ENCODE measurements at places on chromosomes 11 and 22.

GRCh38 chr22:31091106-31091975 lies 10.2 kb downstream of the SMTN start:
- DNase-seq = no peak

DNA sequence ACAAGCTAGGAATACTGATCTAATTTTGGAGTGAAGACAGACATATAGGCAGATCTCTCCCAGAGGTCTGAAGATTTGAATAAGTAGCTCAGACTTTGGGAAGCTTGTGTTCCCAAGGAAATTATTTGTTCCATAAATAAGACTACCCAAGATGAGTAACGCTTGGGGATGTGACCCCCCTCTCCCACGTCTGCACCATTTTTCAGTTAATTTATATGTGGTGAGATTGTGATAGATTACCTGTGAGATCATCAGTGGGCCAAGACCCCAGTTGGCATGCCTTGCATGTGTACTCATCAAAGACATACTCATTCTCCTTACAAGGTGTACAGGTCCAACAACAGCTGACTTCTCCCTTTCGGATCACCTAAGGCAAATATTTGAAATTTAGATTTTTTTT lies 252.8 kb upstream of the CTSC start:
- no peak for DNase-seq

DNA sequence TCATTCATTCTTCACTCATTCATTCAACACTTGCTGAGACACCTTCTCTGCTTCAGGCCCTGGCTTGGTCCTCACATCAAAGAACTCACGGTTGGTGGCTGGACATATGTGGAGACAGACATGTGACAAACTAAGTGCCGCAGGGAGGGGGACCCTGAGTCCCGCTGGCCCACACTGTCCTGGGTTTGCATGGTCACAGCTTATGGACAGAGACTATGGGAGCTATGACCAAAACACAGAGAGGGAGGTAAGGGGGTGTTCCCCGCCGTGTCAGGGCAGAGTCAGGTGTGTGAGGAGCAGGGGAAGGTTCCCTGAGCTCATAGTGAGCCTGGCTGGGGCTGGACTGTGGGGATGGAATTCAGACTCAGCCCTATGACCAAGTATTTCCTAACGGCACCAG lies 123.1 kb downstream of the MPPED1 start:
- DNase-seq = no peak

GRCh38 chr22:44449061-44449682 lies 48.9 kb downstream of the RTL6 start:
- DNase-seq = no peak

GRCh38 chr11:72398058-72398758 lies 36.1 kb downstream of the CLPB start:
- DNase-seq = no peak

DNA sequence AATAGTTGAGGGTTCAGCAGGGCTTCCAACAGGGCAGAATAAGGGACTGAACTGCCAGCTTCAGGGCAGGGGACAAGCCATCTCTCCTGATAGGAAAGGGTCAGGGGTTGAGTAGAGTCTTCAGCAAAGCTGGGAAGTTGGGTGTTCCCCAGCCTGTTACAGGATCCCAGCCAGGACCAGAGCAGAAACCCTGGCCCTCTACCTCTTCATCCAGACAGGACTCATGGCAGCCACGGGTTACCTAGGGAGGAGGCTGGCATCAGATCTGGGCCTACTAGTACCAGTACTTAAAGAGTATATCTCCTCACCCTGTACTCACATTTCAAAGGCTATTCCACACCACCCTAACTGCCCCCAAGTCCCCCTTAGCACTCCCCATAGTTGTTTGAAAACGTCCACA lies 2.4 kb upstream of the TAF10 start:
- no peak for DNase-seq

- DNase-seq = no peak
These were observed 32.8 kb downstream of the MS4A2 start for GRCh38 chr11:60121264-60121663.

- DNase-seq = no peak
These were observed 16.9 kb upstream of the PIK3C2A start for GRCh38 chr11:17224727-17225126.

DNA sequence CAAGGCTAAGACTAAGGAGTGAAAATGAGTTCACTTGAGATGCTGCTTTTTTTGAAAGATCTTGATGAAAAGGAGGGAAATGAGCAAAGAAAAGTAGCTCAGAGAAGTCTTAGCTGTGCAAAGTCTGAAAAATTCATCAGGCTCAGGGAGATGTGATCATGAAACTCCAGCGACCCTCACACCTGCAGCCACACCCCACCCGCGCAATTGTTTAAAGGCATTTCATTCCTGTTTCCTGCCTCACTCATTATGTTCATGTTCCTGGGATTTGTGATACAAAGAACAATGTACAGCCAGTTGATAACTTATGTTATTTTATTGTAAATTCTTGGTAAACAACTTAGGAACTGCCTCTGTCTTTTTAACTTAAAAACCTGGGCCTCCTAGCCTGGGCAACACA lies 8.7 kb upstream of the GSTP1 start:
- no peak for DNase-seq

GRCh38 chr11:130344841-130345240 lies 30.1 kb upstream of the ZBTB44 start:
- DNase-seq = no peak

DNA sequence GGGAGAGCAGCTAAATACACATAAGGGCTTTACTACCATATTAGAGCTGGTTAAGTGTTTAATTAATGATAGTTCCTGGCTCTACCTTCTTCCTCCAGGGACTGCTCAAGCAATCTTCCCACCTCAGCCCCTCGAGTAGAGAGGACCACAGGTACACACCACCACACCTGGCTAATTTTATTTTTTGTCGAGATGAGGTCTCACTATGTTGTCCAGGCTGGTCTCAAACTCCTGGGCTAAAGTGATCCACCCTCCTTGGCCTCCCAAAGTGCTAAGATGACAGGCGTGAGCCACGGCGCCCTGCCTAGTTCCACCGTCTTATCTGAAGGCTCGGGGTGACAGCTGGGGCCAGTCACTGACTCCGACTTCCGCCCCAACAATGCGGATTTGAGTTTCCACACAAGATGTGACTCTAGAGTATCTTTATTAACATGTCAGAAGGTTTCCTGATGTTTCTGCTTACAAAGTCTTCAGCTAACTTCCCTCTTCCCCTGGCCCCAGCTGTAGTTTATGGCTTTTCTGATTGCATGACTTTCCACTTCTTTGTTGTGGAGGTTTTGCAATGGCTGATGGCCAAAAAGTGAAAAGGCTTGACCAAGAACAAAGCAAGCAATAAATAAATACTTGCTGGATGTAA lies 16.8 kb downstream of the TPST2 start:
- DNase-seq = no peak

GRCh38 chr11:103441021-103441420 lies 331.8 kb downstream of the DYNC2H1 start:
- no peak for DNase-seq

DNA sequence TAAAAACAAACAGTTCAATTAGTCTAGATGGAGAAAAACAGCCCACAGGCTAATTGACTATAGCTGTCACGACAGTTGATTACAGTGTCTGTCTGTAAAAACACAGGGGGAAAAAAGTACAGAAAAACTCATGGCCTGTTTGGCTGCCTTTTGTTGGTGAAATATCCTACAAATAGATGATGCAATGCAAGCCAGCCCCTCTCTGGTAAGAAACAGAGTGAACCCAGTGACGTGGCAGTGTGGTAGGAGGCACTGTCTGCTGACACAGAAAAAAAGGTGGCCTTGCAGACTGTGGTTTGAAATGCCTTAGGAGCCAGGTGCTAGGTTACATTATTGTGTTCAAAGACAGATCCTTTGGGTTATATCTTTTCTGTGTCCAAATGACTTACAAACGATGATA lies 431.4 kb upstream of the CCDC90B start:
- no peak for DNase-seq
